ENCODE measurements at places on chromosomes 4 and X.

- no peak for DNase-seq
These were observed 5.4 kb upstream of the ANXA5 start for GRCh38 chr4:121702136-121702535.

DNA sequence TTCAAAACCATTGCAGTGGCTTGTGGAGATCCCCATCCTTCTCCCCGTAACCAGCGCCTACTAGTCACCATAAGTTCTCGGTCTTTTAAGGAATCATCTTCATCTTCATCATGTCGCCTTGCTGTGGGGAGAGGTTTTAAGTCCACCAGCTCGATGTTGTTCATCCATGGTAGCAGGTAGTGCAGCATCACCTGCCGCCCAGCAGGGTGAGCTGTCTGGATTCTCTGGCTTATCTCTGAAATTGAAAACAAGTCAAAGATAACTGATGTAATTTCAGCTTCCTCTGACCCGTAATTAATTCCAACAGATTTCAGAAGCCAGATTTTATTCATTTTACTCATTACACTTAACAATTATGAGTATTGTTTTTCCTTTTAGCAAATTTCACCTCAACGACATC is 67.4 kb downstream of the ZAR1 start:
- DNase-seq, result no peak

DNA sequence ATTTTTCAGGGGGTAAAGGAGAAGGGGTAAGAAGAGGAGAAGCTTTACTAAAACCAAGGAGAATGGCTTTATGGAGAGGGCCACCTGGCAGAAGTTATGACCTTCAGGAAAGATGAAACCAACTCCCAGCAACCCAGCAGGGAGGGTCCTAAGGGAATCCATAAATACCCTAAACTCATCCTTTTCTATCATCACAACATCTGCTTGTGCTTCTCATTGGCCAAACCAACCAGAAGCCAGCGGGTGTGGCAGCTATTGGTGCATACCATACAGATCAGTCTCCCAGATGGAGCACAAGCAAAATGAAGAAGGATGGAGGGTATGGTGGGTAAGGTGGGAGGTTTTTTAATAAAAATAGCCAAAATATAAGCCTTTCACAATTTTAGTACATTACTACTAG is 58.5 kb upstream of the ARSJ start:
- DNase-seq, result no peak

GRCh38 chr4:174742561-174742960 is 86.5 kb downstream of the GLRA3 start:
- DNase-seq, result no peak

DNA sequence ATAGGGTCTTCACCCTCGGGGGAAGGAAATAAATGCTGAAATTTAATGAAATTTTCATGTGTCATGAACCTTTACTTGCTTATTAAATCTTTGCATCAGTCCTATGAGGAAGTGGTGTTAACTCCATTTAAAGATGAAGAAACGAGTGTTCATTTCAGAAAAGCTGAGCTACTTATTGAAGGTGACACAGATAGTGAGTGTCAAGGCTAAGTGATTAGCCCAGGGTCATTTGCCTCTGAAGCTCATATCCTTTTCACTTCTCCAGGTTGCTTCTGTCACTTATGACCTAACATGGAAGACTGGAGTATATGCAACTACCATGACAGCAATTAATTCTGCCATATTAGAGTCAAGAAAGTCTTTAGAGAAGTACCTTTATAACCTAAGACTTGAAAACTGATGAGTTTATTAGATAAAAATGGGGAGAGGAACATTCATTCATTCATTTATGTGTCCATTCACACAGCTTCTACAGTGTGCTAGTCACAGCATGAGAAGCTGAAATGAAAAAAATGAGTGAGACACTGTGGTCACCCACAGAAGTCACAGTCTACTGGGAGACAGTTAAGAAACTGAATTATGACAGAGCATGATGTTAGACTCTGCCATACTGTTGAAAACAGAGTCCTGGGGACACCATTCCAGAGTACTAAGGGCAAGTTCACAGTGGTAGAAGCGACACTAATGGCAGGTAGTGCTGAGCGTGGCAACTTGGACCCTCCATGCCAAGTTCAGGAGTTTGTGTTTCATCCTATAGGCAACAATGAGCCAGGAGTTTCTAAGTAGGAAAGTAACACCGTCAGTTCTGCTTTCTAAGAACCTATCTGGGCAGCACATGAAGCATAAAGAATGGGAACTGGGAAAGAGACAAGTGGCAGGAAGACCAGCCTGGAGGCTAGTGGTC is 21.3 kb downstream of the ALPK1 start:
- DNase-seq, result no peak

GRCh38 chr4:61831987-61832386 is 631.9 kb downstream of the ADGRL3 start:
- DNase-seq, result no peak

GRCh38 chr4:186651181-186651603 is 72.5 kb downstream of the FAT1 start:
- no peak for DNase-seq

- DNase-seq, result no peak
These were observed 38.9 kb downstream of the CLDN34 start for GRCh38 chrX:10006086-10006485.

GRCh38 chr4:173245952-173246351 is 77.3 kb downstream of the GALNT7 start:
- no peak for DNase-seq

GRCh38 chrX:115491766-115492165 is 69.2 kb upstream of the PLS3 start:
- DNase-seq, result no peak

GRCh38 chr4:137531168-137531985 is 917 bp downstream of the PCDH18 start:
- no peak for DNase-seq

DNA sequence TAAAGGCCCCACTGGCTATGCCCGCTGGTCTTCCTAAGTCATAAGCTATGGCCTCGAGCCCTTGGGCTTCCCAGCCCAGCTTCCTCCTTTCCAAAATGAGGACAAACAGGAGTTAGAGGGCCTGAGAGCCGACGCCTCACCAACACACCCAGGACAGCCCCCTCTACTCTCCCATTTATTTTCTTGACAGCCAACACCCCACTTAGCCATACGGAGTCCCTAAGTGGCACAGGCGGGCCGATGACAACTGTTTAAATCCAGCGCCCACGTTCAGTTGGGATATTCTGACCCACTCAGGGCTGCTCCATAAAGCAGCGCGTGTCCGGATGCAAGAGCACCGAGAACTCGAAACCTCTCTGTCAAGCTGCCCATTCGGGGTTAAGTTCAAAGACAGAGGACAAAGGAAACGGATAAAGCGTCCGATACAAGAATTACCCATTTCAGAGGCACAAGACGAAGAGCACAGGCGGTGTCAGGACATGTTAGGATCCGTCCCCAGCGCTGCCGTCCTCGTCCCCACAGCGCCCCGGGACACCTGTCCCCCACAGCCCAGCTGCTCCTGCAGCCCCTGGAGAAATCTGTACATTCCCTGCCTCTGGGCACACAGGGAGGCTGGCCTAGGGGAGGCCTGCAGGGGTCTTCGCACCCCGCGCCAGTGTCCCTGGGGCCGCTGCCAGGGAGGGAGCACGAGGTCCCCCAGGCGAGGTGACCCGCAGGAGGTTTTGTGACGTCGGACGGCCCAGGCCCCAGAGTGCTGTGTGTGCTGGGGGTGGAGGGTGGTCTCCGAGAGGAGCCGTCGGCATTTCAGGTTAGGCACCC is 1.2 kb downstream of the PRKX start:
- DNase-seq, result no peak

GRCh38 chr4:55069248-55069647 is 56.1 kb downstream of the KDR start:
- no peak for DNase-seq

DNA sequence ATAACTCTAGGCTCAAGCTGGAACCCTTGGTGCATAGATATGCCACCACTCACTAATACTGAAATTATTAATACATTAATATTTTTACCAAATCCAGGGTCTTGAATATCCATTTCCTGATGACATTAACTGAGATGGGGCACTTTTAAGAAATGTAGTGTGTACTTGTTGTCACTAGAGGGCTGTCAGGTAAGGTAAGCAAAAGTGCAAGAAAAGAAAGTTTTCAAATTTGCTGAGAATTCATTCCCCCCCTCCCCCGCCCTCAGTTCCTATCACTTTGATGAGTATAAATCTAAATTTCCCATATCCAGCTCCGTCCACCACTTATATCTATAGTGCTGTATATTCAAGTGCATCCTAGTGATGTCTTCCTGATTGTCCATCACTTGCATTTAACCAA is 20.5 kb upstream of the WDR44 start:
- DNase-seq, result no peak

GRCh38 chrX:31269914-31270313 is 198.1 kb upstream of the FTHL17 start:
- DNase-seq, result no peak

- no peak for DNase-seq
These were observed 158.3 kb upstream of the FSTL5 start for GRCh38 chr4:162322054-162322453.

GRCh38 chr4:113840861-113841260 is 79.3 kb upstream of the CAMK2D start:
- no peak for DNase-seq

DNA sequence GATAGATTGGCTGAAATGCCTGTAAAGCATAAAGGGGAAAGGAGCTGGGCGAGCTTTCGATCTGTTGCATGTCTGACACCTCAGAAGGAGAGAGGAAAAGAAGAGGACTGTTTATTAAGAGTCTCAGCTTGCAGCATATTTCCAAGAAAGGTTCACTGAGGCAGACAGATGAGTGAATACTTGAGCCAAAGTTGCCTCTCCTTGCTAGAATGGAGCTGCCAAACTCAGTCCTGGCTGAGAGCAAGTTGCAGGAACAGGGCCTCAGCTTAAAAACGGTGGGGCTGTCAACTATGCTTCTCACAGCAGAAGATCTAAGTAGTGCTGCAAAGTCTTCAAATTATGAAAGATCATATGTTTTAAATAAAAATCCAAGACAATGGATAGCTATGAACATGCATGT is 707.5 kb downstream of the PCDH7 start:
- DNase-seq, result no peak

- no peak for DNase-seq
These were observed 153.9 kb downstream of the SPANXN3 start for GRCh38 chrX:143363419-143363818.

- no peak for DNase-seq
These were observed 92.0 kb downstream of the GATB start for GRCh38 chr4:151668689-151669402.

- DNase-seq, result no peak
These were observed 415 bp upstream of the TENM3 start for GRCh38 chr4:182242787-182243186.

GRCh38 chr4:89000382-89000781 is 56.6 kb downstream of the FAM13A start:
- DNase-seq, result no peak

DNA sequence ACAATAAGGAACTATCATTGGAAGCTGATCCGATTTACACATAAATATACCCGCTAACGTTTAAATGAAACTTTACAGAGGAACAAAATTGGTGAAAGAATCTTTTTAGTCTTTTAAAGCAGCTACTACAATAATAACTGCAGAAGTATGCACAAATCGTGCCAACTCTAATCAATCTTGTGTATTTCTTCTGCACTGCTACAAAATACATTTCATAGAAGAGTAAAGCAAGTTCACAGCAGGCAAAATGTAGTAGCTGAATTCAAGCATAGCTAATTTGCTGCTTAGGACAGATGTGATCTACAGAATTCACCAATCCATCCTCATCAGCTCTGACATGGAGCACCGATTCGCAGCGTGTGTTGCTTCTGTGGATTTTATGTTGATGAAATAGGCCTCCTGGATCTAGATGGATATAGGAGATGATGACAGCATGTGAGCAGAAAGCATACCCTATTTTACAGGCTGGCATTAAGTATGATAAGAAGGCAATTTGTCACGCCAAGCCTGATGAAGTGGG is 367.3 kb upstream of the FGF13 start:
- DNase-seq, result no peak

DNA sequence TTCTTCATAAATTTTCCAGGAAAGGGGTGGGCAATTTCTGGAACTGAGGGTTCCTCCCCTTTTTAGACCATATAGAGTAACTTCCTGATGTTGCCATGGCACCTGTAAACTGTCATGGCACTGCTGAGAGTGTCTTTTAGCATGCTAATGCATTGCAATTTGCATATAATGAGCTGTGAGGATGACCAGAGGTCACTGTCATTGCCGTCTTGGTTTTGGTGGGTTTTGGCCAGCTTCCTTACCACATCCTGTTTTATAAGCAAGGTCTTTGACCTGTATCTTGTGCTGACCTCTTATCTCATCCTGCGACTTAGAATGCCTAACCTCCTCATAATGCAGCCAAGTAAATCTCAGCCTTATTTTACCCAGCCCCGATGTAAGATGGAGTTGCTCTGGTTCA is 577.8 kb downstream of the NLGN4X start:
- DNase-seq, result no peak

DNA sequence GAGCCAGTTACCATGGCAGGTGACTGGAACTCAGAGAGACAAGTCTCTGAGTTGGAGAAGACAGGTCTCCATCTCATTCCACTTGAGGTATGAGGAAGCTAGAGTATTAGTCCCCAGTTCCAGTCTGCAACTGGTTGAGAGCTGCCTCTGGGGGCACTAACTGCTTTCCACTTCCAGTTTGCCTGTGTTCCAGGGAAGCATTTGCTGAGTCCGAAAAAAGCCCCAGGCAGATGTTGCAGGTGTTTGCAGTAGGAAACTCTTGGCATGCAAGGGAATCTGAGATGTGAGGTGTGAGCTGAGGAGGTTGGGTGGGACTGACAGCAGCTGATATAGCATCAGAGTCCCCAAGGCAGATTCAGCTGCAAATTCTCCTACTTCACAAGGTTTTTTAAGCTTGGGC is 272.2 kb upstream of the CASK start:
- no peak for DNase-seq
